ENCODE measurements at places on chromosomes 6 and 20. TPM values are rescaled to one million over a fixed set of nuclear protein-coding genes. Genes with fewer than 3 reads are reported as not detected.

BCKDHB gene
- 11.5 TPM for total RNA-seq

SLC17A9 gene
- 4.9 TPM for total RNA-seq

STXBP5 gene
- 30.3 TPM for total RNA-seq

GNMT gene
- 630 TPM for total RNA-seq

SLC13A3 gene
- total RNA-seq, result 6.3 TPM

GINS1 gene
- 0.99 TPM for total RNA-seq

DUSP15 gene
- 3.6 TPM for total RNA-seq

SLC26A8 gene
- total RNA-seq, result not detected

EYA4 gene
- total RNA-seq, result 0.26 TPM

DOK5 gene
- total RNA-seq, result 1.3 TPM

TXLNB gene
- not detected for total RNA-seq

HSF2 gene
- total RNA-seq, result 3.3 TPM

KHDRBS2 gene
- total RNA-seq, result not detected

BPIFB2 gene
- total RNA-seq, result not detected
